ENCODE measurements at places on chromosomes 3 and 15.

- no peak for DNase-seq
Measured at GRCh38 chr3:177440456-177441104, 243.3 kb upstream of the TBL1XR1 start.

DNA sequence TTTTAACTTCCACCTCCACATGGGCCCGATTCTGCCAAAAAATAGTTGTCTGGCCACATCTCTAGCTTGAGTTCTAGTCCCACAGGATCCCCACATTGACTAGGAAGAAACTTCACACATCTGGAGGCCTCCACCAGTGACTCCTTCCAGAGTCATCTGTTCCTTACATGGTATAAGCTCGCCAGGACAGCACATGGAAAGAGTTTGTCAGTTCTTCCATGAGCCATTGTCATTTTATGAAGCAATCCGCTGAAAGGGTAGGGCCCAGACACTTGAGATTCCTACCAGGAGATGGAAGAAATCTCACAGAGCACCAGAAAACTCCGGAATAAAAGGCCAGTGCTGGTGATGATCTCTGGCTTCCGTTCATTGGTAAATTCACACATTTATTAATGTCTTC, 350.5 kb upstream of the ICE2 start:
- DNase-seq: no peak

GRCh38 chr3:129520960-129521359, 7.5 kb upstream of the RHO start:
- DNase-seq: no peak

- no peak for DNase-seq
Measured at GRCh38 chr3:194928227-194928626, 242.5 kb downstream of the FAM43A start.

GRCh38 chr15:55515491-55515890, 7.5 kb upstream of the DNAAF4 start:
- DNase-seq: no peak

- DNase-seq: no peak
Measured at GRCh38 chr15:99443056-99443756, 122.6 kb upstream of the MEF2A start.

GRCh38 chr15:69692342-69692741, 239.7 kb downstream of the RPLP1 start:
- DNase-seq: no peak

DNA sequence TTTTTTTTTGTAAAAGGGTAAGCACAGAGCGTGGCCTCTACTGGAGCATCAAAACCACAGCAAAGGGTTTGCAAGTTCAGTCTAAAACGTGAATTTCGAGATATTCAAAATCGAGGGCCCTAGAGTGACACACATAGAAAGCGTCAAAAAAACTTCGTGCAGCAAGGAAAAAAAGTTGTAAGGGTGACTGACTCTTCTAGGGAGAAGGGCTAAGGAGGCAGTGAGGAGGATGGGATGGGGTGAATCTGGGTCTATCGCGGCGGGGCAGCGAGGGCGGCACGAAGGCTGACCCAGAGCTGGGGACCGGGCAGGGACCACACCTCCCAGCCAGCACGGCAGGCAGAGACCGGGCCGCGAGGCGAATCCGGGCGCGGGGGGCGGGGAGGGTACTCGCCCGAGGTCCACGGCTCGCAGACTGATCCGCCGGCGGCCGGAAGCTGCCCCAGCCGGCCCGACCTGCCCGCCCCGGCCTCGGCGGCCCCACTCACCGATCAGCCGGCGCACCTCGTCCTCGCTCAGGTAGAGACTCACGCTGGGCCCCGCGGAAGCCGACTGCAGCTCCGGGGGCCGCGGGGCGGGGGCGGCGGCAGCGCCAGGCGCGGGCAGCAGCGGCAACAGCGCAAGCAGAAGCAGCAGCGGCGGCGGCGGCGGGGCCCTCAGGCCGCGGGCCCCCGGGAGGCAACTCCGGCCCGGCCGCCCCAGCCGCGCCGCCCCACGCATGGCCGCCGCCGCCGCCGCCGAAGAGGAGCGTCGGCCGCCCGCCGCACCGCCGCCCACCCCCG, 533 bp downstream of the RYK start:
- peak; percentile 21 for DNase-seq

DNA sequence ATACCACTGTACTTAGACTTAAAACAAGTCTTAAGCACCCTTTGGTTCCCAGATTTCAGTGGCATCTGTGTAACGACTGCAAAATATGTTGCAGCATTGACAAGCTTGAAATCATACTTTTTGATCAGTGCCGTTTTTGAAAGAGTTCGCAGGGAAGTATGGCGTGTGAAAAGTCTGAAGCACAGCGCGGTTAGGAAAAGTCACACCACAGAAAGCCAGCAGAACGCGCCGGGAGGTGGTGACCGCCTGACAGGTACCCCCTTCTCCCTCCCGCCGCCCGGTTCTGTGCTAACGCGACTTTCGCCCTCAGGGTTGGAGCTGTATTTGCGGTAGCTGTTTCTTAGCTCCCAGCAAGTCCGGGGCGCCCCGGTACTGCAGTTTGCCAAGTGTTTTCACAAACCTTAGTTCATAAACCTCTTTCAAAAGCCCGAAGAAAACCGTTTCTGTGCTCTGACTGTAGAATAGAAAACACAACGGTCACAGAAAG, 481 bp upstream of the CRYBG3 start:
- DNase-seq: peak; percentile 24

- DNase-seq: no peak
Measured at GRCh38 chr15:33114374-33114717, 80.2 kb downstream of the FMN1 start.

- DNase-seq: no peak
Measured at GRCh38 chr3:60571511-60571910, 679.7 kb downstream of the FHIT start.

GRCh38 chr3:12325586-12326515, 37.0 kb downstream of the PPARG start:
- DNase-seq: no peak

GRCh38 chr3:113063126-113063894, 72.5 kb downstream of the GTPBP8 start:
- DNase-seq: no peak

DNA sequence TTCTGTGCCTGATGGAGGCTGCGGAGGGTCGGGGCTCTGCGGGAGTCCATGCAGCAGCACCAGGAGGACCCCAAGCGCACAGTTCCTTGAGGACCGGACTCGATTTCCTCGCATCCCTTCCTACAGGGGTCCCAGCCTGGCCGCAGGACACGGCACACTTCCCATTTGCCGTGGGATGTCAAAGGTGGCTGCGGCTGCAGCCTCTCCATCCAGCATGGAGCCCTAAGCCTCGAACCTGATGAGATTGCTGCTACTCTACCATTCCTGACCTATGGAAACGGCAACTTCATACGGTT, 40.6 kb downstream of the RGMA start:
- no peak for DNase-seq

DNA sequence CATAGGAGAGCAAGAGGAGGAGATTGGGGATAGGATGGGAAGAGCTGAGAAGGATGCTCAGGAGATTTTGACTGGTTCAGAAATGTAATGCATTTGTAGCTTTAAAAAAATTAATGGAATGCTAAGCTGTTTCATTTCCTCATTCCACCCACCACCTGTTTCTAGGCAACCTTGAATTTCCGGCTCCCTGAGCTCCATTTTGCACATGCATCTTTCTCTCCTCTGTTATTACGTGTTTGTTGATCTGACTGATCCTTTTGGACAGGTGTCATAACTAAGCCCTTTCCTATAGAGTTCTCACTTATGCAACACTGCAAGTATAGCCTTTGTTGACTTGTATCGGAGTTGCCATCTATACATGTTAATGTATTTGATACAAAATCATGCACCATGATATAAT, 4.3 kb downstream of the TMPRSS7 start:
- DNase-seq: no peak

All from activated T-cell treated with anti-CD3 and anti-CD28 coated beads for 24 hours (primary cell).